ENCODE measurements at places on chromosomes 6 and 20.

DNA sequence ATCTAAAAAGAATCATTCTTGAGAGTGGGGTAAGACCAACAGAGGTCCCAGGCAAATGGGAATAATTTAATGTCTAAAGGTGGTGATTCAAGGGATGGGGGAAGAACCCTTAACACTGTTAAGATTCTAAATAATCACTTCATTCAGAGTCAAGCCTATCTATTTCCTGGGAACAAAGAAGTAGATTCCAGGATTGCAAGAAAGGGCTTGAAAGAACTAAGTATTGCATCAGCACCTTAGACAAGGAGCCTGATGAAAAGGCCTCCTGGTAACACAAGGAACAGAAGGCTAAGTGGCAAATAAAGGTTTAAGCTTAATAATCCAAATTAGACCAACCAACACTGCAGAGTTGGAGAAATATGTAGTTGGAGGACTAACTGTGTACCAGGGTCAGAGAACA is 620.7 kb upstream of the BTBD3 start:
- DNase-seq: no peak

DNA sequence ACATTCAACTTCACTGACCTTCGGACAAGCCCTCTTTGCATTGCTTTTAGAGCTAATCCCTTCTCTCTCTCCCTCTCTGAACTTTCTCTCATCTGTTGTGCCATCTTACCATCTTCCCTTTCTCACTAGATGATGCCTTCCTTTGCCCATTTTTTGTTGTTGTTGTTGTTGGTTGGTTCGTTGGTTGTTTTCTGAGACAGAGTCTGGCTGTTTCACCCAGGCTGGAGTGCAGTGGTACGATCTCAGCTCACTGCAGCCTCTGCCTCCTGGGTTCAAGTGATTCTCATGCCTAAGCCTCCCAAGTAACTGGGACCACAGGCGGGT is 18.8 kb downstream of the MAP3K5 start:
- DNase-seq: no peak

DNA sequence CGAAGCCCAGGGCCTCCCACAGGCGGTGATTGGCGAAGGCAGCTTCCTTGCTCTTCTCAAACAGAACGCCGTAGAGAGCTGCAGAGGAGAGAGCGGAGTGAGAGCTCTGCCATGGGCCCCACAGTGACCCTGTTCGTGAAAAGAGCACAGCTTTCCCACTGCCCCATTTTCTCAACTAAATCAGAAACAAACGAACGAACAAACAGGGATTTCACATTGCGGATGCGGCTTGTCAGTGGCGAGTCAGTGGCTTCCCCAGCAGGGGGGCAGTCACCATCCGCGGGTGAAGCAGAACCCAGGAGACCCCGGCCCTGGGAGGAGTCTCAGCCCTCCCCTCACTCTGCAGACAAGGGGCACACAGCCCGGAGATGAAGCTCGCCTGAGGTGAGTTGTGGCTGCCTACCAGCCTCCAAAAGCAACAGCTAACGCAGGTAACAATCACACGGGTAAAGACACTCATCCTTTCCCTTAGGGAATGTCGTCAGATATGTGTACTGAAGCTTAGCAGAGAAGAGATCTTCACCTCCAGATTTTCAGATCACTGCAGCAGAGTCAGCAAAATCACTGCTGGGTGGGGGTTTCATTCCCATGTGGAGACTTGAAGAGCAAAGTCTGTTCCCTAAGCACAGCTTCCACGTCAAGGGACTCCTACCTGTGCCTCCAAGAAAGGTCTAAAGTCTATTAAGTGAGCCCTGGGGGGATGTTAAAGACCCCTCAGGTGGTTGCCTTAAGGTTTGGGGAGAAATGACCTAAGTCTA is 51.2 kb upstream of the GPR31 start:
- DNase-seq: no peak

DNA sequence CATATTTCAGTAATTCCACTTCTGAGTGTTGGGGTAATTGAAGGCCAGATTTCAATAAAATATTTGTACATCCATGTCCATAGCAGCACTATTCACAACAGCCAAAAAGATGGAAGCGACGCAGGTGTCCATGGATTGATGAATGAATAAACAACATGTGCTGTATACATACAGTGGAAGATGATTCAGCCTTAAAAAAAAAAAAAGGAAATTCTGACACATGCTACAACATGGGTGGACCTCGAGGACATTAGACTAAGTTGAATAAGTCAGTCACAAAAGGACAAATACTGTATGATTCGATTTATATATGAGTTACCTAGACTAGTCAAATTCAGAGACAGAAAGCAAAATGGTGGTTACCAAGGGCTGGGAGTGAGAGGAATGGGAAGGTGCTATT is 57.2 kb downstream of the TRAM2 start:
- DNase-seq: no peak

Data from EL (cell line).